MCF 10A (cell line): ENCODE measurements at places on chromosomes 1 and 21.

DNA sequence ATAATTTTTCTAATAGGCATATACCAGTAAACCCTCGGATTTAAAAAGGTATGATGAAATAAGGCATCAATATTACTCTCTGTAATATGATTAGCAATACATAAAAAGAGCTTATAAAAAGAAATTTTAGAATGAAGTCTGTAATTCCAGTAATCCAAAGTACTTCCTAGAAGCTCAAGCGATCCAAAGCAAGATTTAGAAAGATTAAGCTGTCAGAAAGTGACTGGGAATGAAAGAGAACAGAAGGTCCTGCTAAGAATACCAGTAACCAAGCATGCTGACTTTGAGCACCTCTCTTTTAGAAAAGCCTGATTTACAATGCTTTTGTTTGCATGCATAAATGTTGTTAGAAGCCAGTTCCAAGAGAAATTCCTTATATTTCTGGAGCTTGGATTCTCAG is 125.1 kb downstream of the GIPC2 start:
- no peak for DNase-seq

DNA sequence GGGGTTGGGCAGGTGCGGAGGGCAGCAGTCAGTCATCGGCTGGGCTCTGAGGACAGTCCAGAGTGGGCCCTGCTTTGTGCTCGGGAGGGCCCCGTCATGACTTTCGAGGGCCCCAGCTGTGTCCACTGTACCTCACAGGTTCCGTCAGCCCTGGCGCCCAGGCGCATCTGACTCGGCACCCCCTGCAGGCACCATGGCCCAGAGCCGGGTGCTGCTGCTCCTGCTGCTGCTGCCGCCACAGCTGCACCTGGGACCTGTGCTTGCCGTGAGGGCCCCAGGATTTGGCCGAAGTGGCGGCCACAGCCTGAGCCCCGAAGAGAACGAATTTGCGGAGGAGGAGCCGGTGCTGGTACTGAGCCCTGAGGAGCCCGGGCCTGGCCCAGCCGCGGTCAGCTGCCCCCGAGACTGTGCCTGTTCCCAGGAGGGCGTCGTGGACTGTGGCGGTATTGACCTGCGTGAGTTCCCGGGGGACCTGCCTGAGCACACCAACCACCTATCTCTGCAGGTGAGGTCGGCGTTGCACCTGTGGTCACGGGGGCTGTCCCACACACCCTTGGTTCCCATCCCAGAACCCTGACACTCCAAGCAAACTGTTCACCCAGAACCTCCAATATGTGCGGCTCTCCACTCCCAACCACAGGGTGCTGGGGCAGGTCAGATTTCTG is 7.8 kb downstream of the PODN start:
- DNase-seq = no peak

DNA sequence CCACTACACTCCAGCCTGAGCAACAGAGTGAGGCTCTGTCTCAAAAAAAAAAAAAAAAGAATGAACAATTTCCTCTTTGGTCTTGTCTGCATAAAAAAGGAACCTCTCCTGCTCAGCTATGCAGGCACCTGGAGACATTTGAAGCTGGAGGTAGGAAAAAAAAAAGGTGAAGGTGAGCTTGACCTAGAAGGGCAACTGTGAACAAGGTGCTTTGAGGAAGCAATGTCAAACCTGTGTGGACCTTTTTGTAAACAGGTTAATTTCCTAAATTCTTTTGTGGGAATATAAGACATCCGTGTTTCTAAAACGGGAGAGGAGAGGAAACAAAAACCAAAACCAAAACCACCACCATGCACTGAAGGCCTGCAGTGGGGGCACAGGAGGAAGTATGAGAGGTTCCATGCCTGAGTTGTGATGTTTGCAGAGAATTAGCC is 77.5 kb downstream of the SLC45A1 start:
- no peak for DNase-seq

DNA sequence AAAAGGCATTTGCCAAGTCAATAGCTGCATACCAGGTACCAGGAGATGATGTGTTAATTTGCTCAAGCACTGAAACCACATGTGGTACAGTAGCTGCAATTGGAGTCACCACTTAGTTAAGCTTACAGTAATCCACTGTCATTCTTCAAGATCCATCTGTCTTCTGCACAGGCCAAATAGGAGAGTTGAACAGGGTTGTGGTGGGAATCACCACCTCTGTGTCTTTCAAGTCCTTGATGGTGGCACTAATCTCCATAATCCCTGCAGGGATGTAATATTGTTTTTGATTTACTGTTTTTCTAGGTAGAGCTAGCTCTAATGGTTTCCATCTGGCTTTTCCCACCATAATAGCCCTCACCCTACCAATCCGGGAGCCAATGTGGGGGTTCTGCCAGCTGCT is 91.9 kb downstream of the FCRL5 start:
- DNase-seq = no peak

GRCh38 chr1:39901714-39902459 is at the start of gene MYCL:
TSS of gene MYCL (minus strand) at chr1:39901917. CDS start at chr1:39901434, 483 bp downstream.
- peak; percentile 79 for DNase-seq

DNA sequence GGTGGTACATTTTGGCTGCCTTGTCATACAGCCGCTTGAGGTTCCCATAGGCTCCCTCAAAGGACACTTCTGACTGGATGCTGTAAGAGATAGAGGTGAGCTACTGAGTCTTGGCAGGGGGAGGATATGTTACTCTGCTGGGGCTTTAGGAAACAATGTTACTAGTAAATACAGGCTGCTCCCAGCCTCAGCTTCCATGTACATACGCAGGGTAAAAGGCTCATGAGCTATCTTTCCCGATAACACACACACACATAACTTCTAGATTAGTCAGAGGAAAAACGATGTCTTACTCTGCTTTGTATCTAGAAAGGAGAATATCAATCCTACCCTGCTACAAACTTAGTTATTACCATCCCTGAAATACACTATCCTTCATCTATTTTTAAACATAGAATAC is 14.3 kb downstream of the SMG5 start:
- no peak for DNase-seq

DNA sequence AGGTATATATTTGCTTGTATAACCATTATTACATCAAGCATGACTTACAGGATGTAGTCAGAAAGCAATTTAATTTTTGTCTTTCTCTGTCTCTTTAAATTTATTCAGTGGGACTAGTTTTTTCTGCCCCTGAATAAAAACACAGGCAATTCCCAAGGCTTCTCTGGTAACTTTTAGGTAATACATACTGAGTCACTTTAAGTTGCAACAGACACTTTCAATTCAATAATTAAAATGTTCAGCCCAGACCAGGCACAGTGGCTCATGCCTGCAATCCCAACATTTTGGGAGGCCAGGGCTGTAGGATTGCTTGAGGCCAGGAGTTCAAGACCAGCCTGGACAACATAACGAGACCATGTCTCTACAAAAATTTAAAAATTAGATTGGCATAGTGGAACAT is 12.3 kb downstream of the SLC44A3 start:
- peak; percentile 28 for DNase-seq

GRCh38 chr1:106817575-106817974 is 238.9 kb upstream of the PRMT6 start:
- DNase-seq = no peak

DNA sequence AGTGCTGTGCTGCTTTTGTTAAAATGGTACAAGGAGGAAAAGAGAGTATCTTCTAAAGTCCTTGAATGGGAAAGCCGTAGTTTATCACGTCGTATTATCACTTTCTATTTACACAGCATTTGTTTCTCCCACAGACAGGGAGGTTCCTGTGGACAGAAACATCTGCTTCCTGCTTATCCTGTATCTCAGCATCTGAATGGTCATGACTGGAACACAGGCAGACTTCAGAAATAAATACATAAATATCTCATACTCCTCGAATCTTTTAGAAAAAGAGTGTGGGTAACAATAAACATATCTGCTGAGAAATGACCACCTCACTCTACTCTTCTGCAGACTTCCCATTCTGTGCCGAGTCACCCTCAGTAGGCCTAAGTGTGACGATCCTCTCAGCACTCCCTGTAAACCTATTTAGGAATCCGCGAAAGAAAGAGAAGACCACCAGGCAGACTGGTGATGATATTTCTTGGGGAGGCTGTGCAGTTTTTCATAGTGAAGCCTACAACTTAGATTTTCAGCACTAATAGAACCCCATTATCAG is 393.5 kb downstream of the SMYD3 start:
- no peak for DNase-seq

- no peak for DNase-seq
Measured at GRCh38 chr1:41874151-41874719, 44.5 kb downstream of the HIVEP3 start.

DNA sequence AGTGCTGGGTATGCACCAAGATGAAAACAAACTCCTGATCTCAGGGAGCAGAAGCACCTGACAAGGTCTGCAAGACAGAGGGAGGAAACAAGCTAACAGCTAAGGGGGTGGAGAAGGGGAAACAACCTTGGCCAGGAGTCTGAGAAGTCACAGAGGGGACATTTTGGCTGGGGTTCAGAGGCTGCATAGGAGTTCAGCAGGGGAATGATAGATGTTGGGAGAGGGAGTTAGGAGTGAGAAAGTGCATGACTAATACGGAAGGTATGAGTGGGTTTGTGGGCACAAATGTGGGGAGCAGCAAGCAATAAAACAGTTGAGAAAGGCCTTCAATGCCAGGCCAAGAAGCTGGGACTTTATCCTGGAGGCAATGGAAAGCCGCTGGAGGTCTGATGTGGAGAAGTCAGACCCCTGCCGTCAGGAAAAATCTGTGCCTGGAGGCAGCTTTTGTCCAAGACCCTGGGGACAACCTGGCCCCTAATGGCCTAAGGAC is 16.4 kb downstream of the EPHA2 start:
- DNase-seq = peak; percentile 94

GRCh38 chr21:36602735-36603134 is 96.2 kb upstream of the SIM2 start:
- no peak for DNase-seq

DNA sequence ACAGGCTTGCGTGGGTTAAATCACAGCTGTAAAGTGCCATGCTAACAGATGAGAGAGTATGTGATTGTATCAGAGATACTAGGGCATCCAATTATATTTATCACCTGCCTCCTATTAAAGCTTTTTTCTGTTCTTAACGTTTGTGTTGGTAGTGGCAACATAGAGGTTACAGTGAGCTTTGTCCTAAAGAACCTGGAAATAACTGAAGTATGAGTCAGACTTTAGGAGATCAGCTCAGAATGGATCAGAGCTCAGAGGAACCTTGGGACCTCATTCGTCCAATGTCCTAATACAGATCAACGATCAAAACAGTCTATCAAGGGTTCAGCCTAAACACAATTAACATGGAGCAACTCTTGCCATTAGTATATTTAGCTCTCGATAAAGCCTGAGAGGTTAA is 81.0 kb downstream of the RGS7 start:
- peak; percentile 43 for DNase-seq

DNA sequence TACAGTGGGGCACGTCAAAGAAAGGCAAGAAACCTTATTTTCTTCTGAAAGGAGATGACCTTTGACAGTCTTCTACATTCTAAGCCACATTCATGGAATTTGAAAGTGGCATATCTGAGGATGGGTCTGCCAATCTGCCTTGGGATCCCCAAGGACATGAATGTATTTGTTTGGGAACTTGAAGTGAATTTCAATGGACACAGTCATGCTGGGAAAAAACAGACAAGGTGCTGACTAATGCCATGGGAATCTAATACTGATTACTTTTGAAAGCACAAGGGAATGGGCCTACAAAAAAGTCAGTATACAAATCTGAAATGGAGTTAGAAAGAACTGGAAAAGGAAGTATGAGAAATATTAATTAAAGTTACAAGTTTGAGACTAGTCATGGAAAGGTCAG is 128.8 kb downstream of the KCNJ6 start:
- DNase-seq = peak; percentile 38
